Lung (tissue), 17 donors: ENCODE measurements at places on chromosomes 6 and 20.

- peak; percentile 38 for DNase-seq
Observed at GRCh38 chr6:36724514-36725390, 27.1 kb downstream of the RAB44 start.

- DNase-seq, result no peak
Observed at GRCh38 chr6:130932438-130932837, 105.2 kb downstream of the SMLR1 start.

- no peak for DNase-seq
Observed at GRCh38 chr6:159463119-159463829, 229.8 kb downstream of the SOD2 start.

DNA sequence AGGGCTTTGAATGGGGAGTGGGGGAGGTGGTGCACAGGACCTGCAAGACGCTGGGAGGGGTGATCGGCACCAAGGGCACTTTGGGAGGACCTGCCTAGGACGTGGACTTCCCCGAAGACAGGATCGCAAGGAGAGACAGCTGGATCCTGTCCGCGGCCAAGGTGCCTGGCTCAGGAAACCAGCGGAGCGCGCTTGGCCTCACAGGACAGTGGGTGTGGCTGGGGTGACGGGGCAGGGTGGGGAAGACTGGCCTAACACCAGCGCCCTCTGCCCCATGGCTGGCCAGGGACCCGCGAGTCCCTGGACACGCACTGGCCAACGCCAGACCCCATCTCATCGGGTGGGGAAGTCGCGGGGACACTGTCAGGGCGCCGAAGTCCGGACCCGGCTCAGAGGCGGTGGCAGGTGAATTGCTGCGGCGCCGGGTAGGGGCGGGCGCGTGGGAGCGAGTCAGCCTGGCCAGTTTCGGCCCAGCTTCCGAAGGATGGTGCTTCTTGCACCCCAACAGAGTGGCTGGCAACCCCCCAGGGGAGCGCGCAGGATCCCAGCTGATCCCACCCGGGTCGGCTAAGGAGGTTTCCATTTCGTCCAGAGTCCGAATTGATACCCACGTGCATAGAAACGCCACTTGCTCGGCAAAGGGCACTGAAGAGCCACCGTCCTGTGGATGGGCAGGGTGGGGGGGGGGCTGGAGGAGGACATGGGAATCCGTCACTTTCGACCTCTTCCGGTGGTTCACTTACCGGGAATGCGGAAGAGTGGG lies 785 bp upstream of the THBD start:
- DNase-seq, result no peak

- DNase-seq, result no peak
Observed at GRCh38 chr20:53768329-53768728, 174.7 kb upstream of the ZNF217 start.

- DNase-seq, result peak; percentile 39
Observed at GRCh38 chr6:150392452-150393220, 23.8 kb downstream of the IYD start.

- DNase-seq, result no peak
Observed at GRCh38 chr6:82015043-82015442, 232.5 kb downstream of the IBTK start.

GRCh38 chr20:22093122-22093521 lies 387.7 kb downstream of the PAX1 start:
- no peak for DNase-seq

GRCh38 chr20:62646851-62647520 lies 4.7 kb downstream of the SLCO4A1 start:
- DNase-seq, result no peak

GRCh38 chr20:13449868-13450434 lies 188.8 kb downstream of the TASP1 start:
- no peak for DNase-seq

DNA sequence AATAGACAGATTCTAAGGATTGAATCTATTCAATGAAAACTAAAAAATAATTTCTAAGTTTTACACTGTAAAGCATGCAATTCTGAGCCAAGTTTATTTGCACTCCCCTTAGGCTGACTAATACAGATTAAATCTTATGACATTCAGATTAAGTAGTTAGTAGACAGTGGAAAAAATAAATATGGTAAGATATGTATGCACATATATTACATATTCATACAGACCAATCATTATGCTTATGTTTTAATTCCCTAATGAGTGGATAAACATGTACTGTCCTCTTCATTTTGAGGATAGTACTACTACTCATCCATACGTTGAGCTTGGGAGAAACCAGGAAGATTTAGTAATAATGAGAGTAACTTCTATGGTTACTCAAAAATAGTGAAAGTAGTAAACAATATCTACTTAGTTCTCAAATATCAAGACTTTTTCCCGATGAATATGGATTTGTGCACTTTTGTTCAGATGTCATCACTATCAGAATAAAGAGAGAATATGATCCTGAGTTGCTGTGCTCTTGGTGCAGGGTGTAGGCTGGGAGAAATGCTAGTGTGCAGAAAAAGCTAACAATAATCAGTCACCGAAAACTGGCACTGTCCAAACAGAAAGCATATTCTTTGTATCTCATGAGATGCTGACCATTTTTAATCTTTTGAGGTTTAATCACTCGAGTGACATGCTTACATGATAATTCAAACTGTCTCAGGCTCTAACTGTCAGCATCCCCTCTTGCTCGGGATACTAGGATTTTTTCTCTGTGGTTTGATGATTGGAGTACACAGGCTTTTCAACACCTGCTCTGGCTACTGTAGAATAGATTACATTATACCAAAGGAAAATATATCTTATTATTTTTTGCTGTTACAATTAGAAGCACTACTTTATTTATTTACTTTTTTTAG lies 111.6 kb downstream of the EPHA7 start:
- DNase-seq, result no peak

DNA sequence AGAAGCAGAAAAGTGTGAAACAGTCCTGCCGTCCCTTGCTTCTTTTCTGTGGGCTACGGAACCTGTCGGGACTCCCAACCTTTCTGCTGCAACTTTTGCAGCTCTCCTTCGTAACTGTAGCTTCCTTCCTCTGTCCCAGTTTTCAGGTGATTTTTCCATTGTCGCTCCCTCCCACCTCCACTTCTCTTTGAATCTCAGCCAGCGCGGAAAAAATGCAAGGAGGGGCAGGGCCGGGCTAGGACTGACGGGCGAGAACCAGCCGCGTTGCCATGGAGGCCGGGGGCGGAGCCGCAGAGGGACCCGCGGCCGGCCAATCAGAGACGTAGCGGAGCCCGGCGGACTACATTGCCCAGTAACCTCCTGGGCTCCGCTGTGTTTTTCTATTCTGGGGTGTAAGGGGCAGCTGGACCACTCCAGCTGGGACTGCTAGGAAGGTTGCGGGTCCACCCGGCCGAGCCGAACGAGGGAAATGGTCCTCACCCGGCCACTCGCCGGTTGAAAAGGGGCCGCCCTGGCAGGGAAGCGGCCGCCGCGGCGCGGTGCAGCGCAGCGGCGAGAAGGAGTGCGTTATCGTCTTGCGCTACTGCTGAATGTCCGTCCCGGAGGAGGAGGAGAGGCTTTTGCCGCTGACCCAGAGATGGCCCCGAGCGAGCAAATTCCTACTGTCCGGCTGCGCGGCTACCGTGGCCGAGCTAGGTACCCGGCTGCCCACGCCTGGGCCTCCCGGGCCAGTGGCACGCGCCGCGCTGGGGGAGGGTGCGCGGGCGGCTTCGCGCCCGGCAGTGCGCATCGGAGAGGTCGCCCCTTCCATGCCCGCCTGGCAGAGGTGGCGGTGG lies at the start of the genes CYP39A1 and SLC25A27:
TSS of gene CYP39A1 (minus strand) at position 216 of the 836 bp plus-strand sequence. CDS start 236 bp downstream, outside the sequence.
TSS of gene SLC25A27 (plus strand) at position 373 of the 836 bp plus-strand sequence. CDS start at position 591, 218 bp downstream.
- peak; percentile 96 for DNase-seq

DNA sequence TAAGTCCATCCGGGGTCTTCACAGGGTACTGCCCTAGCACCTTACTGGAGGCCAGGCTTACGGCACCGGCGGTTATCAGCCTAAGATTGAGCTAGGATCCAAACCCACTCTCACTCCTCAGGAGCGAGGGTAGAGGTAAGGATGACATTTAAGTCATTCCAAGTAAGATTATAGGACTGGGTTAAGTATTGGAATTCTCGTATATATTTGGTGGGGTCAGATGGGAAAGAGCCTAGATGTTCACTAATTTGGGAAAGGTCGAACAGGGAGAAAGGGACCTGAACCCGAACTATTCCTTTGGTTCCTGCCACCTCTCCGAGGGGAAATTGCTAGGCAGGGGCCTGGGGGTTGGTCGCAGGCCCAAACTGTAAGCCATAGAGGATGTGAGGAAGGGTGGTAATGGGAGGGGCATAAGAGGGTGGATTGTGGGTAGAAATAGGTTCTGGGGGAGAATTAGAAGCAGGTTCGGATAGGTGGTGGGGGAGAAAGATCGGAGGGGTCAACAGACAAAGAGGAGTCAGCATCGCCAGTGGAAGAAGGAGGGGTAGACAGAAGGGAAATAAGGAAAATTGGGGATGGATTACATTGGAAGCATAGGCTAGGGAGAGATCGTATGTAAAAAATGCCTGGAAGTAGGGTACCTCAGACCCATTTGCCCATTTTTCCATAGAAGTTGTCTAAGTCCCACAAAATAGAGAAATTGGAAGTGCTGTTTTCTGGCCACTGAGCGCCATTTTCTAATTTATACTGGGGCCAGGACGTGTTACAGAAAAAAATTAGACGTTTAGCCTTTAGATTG lies 747.1 kb upstream of the ADGRB3 start:
- no peak for DNase-seq

GRCh38 chr6:165552248-165552736 lies 110.7 kb downstream of the PDE10A start:
- DNase-seq, result no peak

DNA sequence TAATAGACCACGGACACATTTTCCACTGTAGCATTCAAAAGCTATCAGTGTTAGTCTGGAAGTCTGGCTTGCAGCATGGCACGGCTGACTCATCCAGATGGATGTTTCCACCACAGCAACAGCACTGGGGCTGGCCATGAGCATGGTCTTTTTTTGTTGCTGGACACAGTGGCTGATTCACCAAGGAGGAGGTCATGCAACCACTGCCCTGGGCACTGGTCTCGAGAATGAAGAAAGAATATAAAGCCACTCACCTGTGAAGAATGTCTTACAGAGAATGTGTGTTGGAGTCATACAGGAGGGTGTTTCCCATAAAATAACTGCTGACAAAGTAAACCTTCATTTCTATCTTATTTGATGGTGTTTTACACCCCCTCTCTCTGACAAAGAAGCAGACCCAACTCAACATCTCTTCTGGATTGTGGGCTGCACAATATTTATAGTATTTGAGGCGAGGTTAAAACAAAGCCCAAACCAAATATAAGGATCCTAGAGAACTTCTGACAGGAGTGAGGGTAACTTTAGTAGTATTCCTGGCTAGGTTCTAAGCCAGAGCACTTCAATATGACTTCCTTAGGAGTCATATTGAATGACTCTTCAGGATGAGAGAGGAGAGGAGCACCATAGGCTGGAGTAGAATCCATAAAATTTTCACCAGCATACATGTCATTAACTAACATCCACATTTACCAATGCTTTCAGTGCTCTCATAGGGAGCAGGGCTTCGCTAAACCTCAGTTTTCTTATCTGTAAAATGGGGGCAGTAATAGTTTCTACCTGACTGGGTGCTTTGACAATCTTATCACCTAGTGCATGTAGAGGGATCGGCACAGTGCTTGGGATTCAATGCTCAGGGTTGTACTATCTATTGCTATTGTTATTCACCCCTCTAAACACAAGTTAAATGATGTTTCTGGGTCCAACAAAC lies 121.4 kb downstream of the KIF13A start:
- DNase-seq, result no peak

DNA sequence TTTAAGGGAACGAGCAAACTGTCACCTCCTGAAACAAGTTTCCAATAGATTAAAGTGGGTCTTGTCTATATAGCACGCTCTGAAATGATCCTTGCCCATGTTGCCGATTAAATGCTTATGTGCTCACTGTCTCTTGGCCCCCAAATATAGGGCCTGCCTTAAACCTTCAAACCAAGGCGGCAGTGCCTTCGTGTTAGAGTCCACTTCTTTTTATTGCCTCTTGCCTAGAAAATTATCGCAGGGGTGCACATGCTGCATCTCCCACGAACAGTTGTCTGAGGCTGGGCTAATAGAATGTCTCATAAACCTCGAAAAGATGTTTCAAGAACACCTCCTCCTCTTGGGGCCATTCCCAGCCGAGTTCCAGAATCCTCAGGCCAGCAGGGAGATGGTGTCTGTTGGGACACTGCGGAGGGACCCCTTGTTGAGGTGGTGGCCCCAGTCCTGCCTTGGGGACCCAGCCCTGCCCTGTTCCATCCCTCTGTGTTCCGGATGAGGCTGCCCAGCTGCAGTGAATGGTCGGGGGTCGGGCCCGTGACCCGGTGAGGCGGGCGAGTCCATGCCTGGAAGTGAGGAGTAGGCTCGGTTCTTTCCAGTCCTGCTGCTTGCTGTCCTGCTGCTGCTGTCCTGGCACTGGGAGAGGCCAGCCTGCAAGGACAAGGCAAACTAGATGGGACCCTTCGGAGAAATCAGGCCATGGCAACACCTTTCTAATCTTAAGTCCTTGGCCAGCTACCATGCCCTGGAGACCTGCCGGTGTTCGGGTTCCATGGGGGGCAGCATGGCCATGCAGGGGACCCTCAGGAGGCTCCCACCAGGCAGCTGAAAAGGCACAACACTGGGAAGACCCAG lies 34.7 kb upstream of the SLCO4A1 start:
- DNase-seq, result no peak

- no peak for DNase-seq
Observed at GRCh38 chr6:36364669-36365479, 22.6 kb downstream of the ETV7 start.

- no peak for DNase-seq
Observed at GRCh38 chr6:34836008-34836407, 44.1 kb downstream of the BLTP3A start.

DNA sequence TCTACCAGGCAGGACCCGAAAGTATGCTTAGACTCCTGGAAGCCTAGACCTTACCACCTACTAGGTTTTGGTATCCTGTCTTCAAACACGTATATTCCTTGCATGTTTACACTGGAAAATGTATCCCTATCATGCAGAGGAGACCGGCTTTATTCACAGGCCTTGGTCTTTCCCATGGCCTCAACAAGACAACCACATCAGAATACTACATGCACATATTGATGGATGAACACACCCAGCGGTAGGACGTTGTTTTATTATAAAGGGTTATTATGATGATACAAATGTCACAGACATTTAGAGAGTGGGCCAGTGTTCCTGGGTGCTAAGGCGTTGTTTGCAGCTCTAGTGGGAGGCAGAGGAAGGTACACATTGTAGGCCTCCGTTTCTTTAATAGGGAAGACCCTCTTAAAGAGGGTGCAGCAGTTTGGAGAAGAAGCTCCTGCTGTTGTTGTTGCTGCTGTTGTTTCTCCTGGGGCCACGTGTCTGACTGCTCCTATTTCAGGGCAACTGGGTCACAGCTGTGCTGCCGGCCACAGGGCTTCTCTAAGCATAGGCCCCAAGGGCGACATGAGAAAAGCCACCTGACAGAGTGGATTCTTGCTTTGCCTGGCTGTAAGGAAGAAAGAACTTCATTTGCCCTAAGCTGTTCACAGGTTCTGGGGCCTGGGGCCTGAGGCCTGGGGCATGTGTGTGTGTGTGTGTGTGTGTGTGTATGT lies 98.3 kb upstream of the SASH1 start:
- DNase-seq, result peak; percentile 57

- peak; percentile 72 for DNase-seq
Observed at GRCh38 chr20:20225325-20226043, 142.4 kb upstream of the INSM1 start.

DNA sequence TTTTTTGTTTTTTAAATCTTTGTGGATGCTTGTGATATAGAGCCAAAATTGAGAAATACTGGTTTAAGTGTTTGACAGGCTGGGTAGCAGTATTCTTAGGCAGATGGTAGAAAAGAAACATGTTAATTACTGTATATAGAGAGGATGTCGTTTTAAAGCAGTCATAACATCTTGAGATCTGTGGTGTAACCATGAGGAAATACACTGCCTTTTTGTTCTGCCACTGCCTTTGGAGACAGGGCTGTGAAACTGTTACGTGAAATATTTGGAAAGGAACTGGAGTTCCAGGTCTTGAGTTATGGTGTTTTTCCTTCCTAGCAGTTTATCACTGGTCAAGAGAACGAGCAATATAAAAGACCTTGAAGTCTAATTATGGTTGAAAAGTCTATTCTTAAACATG lies 19.5 kb downstream of the STXBP5 start:
- DNase-seq, result no peak
